Right renal pelvis (tissue), 4 donors: ENCODE measurements at places on chromosomes 2 and 18. TPM values are rescaled to one million over a fixed set of nuclear protein-coding genes. Genes with fewer than 3 reads are reported as not detected.

DNA sequence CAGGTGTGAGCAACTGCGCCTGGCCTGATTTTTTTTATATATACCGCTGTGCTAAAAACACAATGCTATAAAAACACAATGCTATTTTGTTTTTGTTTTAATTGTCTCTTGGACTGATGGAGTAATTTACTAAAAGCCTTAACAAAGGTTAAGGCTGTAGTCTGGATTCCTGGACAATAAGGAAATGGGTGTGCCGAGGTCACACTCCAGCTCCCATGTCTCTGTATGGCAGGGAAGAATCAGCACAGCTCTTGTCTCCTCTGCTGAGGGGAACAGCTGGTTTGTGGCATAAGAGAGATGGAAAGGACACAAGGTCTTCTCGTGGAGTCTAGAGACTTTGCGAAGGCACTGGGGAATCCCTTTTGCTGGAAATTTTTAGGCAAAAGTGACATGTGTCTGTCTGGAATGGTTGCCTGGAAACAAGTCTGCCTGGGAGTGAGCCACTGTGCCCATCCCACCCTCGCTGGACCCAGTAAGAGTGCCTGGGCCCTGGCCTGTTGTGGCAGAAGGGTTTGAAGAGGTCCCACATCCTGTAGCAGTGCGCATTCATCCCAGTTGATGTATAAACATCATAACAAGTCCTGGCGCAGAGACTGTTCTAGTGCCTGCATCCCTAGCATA, 73.1 kb downstream of the MAPK4 start:
- no peak for DNase-seq

The SPC25 gene
- polyA plus RNA-seq, result 21.2 TPM

DNA sequence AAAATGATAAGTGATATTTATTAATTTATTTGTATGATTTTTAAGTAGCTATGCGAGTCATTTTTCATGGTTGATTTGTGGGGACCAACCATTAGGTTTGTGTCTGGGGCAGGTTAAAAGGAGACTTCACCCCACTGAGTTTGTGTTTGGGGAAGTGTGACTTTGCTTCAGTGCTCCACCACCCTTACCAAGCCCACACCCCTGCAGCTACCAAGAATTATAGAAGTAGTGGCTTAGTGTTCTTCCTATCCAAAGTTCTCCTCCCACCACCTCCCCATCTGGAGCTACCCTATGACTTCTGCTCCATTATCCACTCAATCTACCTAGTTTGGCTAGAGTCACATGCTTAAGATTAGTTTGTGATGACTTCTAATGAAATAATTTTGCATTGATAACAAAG, 182.1 kb upstream of the ZEB2 start:
- DNase-seq, result no peak

The ITGA4 gene
- polyA plus RNA-seq, result 30.8 TPM

The PPP1R1C gene
- 1.7 TPM for polyA plus RNA-seq

The FSIP2 gene
- 2.7 TPM for polyA plus RNA-seq

The HAAO gene
- polyA plus RNA-seq, result 37.2 TPM

DNA sequence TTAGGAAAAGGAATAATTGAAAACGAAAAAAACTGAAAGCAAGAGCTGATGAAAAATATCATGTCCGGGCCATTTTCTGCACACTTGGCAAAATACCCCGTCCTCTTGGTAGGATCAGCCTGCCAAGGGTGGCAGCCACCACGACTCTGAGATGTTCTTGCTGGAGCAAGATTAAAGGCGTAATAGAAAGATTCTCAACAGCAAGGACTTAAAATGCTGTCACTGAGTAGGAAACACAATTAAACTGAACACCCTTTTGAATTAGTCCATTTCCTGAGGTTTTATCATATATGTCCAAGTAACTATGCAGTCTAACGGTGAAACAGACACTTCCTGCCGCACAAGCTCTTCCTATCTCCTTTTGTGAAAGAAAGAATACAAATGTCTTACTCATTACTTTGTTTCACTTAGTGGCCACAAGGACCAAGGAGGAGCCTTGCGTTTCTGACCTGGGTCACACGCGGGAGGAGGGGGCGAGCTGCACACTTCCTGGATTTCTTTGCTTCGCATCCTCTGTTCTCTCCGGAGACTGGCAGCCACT, 222.7 kb downstream of the PIEZO2 start:
- DNase-seq, result no peak

The PLCL1 gene
- polyA plus RNA-seq, result 22.5 TPM

DNA sequence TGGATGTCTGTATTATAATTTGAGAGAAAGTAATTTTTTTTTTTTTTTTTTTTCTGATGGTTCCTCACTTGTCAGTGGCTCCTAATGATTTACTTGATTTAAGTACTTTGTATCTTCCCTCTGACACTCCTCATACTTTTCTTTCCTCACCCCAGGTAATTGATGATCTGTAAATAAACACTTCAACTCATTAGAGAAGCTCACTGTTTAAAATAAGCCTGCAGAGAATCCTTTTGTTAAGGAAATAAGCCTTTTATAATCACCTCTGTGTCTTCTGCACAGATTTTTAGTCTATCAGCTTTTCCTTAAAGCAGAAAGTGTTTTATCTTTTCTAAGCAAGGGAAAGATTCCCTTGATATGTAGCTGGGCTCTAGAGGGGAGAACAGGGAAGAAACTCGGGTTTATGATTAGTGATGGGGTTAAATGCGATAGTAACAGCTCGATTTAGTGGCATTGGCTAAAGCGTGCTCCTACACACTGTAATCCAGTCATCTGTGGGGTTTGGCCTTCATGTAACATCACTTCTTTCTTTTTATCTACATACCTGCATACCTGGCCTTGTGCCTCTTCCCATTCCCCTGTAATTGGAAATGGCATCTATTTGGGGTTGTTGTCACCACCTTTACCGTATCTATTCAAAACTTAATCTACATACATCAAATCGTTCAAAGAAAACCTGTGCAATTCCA, 60.1 kb upstream of the LRRTM1 start:
- DNase-seq, result no peak

The NTSR2 gene
- not detected for polyA plus RNA-seq

- DNase-seq, result peak; percentile 69
Measured at GRCh38 chr2:20093263-20094141, 42.1 kb upstream of the LAPTM4A start.

DNA sequence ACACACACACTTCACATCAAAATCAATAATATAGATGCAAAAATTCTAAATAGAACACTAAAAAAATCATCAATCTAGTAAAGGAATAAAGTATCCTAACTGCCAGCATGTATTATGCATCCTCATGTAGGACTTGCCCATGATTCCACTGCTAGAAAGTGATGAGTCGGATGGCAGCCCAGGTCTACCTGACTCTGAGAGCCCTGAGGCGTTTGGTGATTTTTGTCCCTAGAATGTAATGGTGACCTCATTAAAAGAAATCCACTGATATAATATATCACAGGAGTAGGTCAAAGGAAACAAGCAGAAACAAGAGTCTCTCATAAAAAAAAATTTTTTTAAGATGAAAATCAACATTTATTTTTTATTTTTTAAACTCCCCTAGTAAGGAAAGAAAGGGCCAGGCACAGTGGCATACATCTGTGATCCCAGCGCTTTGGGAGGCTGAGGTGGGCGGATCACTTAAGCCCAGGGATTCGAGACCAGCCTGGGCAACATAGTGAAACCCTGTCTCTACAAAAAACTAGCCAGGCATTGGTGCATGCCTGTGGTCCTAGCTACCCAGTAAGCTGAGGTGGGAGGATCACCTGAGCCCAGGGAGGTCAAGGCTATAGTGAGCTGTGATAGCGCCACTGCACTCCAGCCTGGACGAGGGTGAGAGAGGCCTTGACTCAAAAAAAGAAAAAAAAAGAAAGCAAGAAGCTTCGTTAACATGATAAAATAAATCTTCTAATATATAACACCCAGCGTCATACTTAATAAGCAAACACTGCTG, 24.4 kb upstream of the ACTG2 start:
- DNase-seq, result no peak

DNA sequence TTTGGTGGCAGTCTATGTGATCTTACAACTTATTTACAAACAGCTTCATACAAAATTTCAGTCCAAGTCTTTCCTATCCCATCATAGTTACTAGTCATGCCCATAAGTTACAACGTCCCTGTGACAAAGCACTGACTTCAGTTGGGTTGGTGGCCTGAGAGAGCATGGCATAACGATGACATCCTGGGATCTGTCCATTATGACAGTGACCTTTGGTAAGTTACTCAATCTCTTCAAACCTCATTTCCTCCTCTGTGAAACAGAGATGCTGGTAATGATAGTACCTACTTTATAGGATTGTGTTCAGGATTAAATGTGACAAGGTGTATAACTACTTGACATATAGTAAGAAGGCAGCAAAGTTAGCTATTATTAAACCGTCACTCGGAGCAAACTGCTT, 55.4 kb upstream of the ATP5MC3 start:
- DNase-seq, result no peak

DNA sequence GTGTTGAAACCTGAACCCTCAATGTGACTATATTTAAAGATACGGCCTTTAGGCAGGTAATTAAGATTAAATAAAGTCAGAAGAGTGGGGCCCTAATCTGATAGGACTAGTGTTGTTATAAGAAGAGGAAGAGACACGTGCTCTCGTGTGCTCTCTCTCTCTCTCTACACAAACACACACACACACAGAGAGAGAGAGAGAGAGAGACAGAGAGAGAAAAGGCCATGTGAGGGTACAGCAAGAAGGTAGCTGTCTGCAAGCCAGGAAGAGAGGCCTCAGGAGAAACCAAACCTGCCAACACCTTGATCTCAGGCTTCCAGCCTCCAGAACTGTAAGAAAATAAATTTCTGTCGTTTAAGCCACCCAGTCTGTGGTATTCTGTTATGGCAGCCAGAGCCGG, 106.7 kb downstream of the FTCDNL1 start:
- no peak for DNase-seq

DNA sequence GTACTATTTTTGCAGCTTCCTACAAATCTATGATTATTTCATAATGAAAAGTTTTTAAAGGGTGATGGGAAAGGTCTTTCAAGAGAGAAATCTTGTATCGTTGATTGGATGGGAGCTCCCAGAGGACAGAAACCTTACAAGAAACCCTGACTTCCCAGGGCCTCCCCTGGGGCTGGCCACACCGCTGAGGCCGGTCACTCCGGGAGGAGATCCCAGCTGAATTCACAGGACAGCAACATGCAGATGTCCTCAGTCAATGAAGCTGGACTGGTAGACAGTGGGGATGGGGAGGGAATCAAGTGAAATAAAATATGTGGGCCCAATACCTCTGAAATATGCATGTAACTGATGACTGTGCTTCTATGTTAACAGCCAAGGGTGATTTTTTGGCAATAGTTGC, 135.6 kb downstream of the TFCP2L1 start:
- DNase-seq, result no peak

GRCh38 chr2:22360735-22361374, 1024.1 kb upstream of the KLHL29 start:
- DNase-seq, result no peak

- DNase-seq, result no peak
Measured at GRCh38 chr2:196987649-196988364, 61.3 kb upstream of the PGAP1 start.

The CYRIA gene
- 3.1 TPM for polyA plus RNA-seq

The TMEM169 gene
- 14.9 TPM for polyA plus RNA-seq

The REG3G gene
- not detected for polyA plus RNA-seq

DNA sequence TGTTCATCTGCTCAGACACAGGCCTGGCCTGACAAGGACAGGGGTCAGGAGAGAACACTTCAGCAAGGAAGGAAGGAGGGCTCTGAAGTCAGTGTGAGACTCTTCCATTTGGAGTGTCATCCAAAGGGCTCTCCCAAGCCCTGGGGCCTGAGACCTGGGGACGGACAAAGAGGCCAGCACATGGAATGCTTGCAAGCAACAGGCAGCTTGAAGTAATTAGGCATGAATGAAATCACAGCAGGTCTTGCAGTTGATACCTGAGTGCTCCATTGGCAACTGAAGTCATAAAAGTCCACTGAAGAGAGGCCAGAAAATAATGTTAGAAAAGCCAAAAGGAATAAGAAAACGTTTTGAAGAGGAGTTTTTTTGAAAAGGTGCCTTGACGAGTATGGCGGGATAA, 231.7 kb downstream of the VAPA start:
- DNase-seq, result no peak

The AMER3 gene
- not detected for polyA plus RNA-seq

The SNORC gene
- 2.7 TPM for polyA plus RNA-seq

The STK11IP gene
- polyA plus RNA-seq, result 22.2 TPM

GRCh38 chr2:159933727-159934049, 128.7 kb downstream of the PLA2R1 start:
- DNase-seq, result no peak

The ABCG5 gene
- 0.46 TPM for polyA plus RNA-seq

The SPRED2 gene
- polyA plus RNA-seq, result 40.7 TPM

DNA sequence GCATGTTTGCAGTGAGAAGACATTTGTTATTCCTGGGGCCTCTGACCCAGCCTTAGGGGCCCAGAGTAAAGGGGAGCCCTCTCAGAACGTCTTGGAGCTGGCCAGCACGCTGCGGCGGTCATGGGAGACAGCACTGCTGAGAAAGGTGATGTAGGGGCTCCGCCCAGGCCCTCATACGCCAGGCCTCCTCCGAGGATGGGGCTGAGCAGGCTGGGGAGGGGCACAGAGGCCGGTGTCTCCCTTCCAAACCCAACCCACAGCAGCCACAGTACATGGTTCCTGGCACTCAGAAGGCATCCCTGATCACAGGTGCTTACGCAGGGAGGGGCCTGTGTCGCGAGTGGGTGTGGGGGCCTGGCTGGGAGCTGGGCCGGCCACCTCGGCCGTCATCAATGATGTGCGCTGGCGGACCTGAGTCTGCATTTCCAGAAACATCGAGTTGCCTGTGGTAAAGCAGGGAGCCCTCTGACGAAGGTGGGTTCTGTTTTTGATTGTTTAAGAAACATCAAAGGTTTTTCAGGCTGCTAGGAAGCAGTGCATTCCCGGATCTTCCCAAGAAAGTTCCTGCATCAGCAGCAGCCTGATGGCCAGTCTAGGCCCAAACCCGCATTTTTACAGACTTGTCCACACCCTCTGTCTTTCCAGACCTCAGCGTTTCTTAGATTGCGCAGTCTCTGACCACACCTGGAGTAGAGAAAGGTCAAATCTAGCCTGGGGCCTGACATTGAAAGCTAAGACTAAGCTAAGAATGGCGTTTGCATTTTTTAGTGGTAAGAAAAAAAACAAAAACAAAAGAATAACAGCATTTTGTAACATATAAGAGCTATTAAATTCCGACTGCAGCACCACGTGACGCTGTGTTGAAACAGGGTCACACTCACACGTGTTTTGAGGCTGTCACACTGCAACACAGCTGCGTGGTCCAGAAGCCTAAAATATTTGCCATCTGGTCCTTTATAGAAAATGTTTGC, 51.2 kb upstream of the PXDN start:
- DNase-seq, result no peak

DNA sequence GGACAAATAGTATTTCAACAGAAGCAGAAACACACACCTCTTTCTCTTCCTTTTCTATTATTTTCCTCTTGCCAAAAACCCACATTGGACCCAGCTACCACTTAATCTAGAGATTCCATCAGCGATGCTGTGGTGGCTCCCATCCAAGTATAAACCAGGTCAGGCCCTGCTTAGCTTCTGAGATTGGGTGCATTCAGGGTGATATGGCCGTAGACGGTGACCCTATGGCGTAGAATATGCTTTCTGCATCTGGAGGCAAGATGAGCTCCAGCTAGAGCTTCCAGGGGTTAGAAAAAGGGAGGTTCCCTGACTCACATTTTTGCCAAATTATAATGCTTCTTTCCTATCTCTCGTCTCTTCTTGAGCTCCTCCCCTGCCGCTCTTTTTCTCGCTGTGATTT, 66.5 kb downstream of the TNP1 start:
- DNase-seq, result no peak

- no peak for DNase-seq
Measured at GRCh38 chr2:102672107-102672776, 52.9 kb downstream of the SLC9A2 start.

- DNase-seq, result no peak
Measured at GRCh38 chr2:229475778-229476177, 204.7 kb upstream of the PID1 start.

The MC5R gene
- polyA plus RNA-seq, result 0.20 TPM

- no peak for DNase-seq
Measured at GRCh38 chr2:159094173-159094737, 125.8 kb downstream of the TANC1 start.
